ENCODE measurements at places on chromosomes 1 and 21.

DNA sequence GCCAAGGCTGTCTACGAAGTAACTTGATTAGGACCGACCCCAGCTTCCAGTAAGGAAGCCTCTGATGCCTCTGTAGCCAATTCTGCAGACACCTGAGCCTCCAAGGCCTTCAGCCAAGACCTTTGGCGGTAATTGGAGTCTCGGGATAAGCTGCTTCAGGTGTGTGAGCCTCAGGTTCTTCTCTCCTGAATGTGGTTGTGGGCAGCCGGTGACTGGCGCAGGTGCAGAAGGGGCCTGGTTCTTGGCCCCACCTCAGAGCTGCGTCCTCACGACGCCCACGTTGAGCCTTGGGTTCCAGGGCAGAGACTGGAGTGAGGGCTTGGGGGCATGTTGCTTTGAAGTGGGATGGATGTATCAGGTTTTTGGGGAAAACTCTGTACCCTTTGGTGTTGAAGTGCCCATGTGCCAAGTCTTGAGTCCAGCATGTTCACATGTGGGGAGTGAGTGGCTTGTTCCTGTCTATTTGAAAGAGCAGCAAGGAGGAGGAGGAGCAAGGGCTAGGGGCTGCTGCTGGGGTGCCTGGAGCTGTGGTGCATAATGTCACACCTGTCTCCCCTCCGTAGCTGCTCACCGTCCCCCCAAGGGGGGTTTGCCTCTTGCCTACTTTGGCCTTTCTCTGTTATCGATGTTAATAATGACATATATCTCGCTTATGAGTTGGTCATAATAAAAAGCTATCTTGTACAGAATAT is 1.4 kb downstream of the PSEN2 start:
- peak; percentile 23 for DNase-seq

DNA sequence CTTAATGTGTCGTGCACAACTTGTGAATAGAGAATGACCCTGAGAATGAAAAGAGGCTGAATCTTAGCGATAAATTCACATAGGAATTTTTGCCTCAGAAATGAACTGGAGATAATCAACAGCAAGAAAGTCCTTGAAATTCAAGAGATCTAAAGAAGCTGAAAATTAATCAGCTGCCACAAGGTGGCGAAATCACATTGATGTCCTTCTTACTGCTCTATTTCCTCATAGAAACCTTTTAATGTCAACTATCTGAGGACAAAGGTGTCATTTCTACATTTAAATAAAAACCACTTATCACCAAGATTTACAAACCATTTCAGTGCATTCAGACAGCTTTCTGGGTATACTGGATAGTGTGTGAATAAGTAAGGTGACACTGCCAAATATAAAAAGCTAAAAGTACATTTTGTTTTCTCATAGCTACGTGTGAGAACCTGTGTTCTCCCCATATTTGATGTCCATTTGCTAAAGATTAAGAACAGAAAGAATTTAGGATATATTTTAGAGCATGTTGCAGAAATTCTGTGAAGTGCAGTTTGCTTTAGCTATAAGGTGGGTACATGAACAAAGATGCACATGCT is 485.3 kb upstream of the PTBP2 start:
- peak; percentile 58 for DNase-seq

DNA sequence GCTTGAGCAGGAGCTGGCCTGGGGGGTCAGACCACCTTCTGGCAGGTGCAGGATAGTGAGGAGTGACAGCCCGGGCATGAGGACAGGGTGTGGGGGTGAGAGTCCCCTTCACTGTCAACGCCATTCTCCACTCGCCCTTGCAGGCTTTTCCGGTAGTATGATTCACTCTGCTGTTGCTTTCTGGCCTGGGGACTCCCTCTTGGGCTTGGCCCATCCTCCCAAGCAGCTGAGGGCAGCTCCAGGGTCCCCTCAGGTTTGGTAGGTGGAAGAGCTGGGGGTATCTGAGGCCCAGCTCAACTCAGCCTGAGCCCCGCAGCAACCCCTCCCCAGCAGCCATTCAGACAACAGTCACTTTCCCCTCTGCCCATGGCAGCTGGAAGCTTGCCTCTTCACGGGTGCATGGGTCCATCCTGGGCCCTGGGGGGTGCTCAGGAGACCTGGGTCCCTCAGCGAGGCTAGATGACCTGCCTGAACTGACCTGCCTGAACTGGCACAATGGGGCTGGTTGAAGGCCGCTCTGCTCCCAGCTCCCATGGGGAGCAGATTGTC is 1.3 kb downstream of the CLDN19 start:
- no peak for DNase-seq

- peak; percentile 82 for DNase-seq
Observed at GRCh38 chr1:162023547-162024501, at the start of gene OLFML2B. OLFML2B (minus strand) TSS chr1:162023869; CDS start chr1:162023430, 439 bp downstream.

DNA sequence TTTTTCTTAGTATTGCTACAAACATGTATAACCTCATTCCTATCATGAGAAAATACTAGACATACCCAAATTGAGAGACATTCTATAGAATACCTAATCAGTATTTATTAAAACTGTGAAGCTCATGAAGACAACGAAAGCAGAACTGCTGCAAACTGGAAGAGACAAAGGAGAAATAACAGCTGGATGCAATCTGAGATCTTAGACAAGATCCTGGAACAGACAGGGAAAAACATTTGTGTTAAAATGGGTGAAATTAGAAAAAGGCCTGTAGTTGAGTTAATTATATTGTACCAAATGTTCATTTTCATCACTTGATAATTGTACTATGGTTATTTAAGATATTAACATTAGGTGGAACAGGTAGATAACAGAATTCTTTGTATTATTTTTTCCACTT is 392.0 kb downstream of the PLPP3 start:
- no peak for DNase-seq

DNA sequence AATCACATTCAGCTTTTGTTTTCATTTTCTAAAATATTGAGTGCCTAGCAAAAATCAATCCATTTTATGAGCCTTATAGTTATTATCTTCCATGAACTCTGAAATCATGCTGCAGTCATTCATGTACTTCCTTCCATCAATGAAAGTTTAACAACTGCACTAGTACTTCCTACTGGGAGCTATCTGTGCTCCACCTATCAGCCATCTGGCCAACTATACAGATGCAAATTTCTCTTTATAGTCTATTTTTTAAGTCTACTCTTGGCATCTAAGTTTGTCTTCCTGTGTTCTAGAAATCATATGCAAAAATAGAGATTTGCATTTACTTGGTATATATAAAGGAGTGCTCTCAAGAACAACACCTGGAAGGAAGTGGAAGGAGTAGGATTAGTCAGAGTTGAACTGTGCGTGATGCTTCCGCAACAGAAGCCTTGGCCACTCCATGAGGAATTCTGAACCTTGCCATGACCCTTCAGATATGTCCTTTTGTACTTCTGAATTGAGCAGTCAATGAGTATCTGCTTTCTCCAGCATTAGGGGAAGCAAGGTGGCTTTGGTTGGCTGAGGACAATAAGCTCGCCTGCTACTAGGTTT is 403.2 kb upstream of the ADAMTS5 start:
- no peak for DNase-seq

- peak; percentile 99 for DNase-seq
Observed at GRCh38 chr1:150515328-150516049, at the start of gene FALEC. FALEC (plus strand) TSS chr1:150515752.

DNA sequence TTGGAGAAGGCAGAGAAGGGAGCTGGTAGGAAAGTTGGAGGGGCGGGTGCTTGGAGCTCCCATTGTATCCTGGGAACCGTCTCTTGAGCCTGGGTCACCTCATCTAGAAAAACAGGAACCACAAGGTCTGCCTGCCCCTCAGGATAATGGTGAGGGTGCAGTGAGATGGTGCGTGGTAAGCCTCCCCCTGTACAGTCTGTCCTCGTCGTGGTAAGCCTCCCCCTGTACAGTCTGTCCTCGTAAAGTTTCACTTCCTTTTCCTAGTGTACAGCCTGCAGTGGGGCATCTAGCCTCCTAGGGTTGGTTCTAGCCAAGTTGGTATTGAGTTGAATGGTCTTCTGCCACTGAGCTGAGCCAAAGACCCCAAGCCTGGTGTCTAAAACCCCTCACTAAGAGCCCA is 66.5 kb upstream of the IGSF21 start:
- no peak for DNase-seq

DNA sequence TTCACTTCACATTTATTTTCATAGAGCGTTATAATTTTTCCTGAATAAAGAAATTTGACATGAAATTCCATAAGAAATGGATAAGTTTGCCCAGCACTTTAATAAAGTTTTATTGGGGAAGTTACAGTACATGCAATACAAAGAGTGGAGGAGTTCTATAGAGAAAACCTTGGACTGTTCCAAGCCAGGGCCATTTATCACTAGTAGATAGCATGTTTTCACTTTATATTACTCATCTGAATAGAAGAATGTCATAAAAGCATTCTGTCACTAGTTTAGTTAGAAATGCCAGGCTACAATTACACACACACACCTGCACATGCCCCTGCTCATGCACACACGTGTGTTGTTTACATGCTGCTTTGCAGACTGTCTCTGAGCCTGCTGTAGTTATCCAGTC is 123.3 kb downstream of the NEK7 start:
- DNase-seq = peak; percentile 72

DNA sequence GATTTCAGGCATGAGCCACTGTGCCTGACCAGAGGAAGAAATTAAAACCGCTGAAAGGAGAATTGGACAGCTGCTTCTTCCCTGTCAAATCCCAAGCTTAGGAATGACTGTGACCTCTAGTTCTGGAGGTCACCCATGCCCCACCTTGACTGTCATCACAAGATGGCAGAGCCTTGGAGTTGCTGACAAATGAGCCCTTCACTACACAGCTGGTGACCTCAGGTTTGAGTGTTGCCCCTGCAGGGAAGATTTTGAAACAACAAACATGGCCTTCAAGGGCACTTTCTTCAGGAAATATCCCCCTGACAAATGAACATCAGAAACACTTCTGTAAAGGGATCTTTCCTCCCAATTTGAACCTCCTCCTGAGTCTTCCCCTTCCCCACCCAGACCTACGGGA is 6.9 kb upstream of the SLC45A3 start:
- no peak for DNase-seq

DNA sequence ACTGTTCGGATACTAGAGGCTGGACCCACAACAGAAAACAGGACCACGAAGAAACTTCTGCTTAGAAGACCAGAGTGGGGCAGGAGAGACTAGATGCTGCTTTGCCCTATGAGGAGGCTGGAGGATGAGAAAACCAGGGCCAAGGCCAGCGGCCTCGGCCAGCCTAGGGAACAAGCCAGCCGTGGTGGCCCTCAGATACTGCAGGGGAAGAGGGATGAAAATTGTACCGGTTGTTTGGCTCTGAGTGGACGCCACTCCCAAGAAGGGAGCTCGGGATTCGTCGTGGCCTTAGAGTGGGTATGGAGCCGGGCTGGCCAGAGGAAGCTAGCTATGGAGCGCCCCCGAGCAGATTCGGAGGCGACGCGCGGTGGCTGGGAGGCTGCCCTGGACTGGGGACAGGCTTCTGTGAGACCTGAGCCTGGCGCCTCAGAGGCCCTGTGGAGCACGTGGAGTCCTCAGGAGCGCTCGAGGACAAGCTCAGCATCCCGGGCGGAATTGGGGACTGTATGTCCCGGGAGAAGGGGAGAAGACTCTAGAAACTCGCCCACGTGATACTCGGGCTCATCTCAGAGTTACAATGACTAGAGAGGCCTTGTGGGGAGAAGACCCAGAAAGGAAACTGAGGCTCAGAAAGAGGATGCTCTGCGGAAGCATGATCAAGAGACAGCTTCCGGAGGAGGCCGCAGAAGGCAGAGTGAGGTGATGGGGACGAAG is 2.8 kb downstream of the PRRX1 start:
- no peak for DNase-seq

- no peak for DNase-seq
Observed at GRCh38 chr21:27001526-27001925, 34.6 kb upstream of the ADAMTS5 start.

DNA sequence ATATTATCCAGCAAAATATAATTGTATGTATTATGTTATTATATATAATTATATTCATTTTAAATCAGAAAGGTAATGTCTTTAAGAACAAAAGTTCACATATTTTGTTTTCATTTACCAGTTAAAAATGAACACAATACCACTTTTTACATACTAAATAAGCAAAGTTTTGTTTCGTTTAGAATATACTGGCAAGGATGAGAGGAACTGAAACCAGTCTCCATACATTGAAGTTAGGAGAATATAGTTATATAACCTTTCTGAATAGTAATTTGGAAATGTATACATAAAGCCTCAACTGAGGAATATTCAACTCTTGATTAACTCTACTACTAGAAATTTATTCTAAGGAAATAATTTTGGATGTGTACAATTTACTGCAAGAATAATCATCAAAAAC is 110.5 kb downstream of the ZNF644 start:
- no peak for DNase-seq

- DNase-seq = no peak
Observed at GRCh38 chr1:17742583-17742982, 12.6 kb upstream of the ACTL8 start.

- DNase-seq = no peak
Observed at GRCh38 chr1:156914440-156914856, 6.0 kb upstream of the LRRC71 start.

DNA sequence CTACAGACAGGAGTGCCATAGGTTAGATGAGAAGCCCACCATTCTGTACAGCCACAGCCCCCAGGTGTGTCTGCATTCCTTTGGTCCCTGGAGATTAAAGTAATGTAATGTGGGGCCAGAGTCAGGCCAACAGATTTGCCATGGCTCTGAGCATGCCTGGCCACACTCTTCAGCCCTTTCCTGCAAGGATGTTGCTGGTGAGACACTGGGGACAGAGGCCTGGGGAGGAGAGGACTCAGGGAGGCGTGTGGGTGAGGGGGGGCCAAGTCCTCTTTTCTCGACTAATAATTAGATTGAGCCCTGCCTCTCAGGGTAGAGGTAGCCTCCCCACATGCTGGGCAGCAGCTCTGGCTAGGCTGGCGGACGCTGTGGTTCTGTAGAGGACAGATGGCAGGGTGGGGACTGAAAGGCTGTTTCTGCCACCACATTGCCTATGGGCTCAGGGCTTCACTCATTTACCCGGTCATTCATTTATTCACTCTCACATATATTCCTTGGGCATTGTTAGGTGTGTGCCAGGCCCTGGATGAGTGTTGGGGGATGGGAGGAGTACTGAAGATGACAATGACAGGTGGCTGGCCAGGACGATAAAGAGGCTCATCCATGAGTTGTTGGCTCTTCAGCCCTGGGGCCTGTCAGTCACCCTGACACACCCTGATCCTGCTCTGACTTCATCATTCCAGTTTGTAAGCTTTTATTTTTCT is 7.1 kb upstream of the PRCC start:
- DNase-seq = peak; percentile 83

- no peak for DNase-seq
Observed at GRCh38 chr1:1826356-1827088, 48.3 kb upstream of the NADK start.

DNA sequence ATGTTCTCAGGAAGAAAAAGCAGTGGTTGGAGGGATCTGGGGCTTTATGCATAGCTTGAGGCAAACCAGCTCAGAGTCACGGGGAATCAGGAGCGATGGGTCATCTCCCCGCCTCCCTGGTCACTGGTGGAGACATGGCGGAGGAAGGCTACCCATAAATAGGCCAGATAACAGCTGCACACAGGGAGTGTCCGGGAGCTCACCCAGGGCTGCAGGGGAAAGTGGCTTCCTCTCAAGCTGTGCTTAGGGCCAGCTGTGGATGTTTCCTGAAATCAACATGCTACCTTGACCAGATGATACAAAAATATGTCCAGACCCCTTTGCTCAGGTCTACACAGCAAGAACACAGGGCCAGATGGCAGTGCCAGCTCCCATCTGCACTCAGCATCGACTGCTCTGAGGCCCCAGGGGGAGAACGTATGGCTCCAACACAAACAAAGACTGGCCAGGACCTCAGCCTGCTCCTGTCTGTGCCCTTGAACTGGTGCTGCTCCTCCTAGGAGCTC is 27.1 kb upstream of the RERE start:
- DNase-seq = peak; percentile 88

GRCh38 chr1:47764461-47765046 is 232.6 kb downstream of the TRABD2B start:
- no peak for DNase-seq

GRCh38 chr1:216750031-216750627 is 26.9 kb upstream of the ESRRG start:
- peak; percentile 92 for DNase-seq

Measured in NCI-H69 (cell line).